ENCODE measurements at places on chromosomes 13 and 19.

GRCh38 chr19:40147693-40148347 lies 43.4 kb upstream of the MAP3K10 start:
- DNase-seq = no peak

- no peak for DNase-seq
Measured at GRCh38 chr13:94914895-94915294, 202.6 kb upstream of the SOX21 start.

DNA sequence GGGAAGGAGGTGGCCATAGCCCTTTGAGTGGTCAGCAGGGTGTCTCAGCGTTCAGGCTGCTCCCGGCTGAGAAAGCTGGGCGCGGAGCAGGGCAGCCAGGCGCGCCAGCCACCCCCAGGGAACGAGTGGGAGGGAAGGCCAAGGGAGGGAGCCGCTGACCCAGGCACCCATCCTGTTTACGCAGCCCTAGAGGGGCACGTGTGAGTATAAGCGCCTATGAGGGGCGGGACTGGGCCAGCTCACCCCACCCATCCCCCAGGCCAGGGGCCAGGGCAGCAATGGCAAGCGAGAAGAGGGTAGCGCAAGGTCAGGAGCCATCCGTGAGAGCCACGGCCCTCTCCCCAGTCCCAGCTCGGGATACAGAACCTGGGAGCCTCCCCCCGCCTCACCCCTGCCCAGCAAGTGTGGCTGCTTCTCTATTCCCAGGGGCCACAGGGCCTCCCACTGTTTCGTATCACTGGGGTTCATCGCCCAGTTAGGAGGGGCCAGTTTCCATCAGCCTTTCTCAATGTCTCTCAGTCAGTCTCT lies 897 bp upstream of the DMKN start:
- DNase-seq = no peak

DNA sequence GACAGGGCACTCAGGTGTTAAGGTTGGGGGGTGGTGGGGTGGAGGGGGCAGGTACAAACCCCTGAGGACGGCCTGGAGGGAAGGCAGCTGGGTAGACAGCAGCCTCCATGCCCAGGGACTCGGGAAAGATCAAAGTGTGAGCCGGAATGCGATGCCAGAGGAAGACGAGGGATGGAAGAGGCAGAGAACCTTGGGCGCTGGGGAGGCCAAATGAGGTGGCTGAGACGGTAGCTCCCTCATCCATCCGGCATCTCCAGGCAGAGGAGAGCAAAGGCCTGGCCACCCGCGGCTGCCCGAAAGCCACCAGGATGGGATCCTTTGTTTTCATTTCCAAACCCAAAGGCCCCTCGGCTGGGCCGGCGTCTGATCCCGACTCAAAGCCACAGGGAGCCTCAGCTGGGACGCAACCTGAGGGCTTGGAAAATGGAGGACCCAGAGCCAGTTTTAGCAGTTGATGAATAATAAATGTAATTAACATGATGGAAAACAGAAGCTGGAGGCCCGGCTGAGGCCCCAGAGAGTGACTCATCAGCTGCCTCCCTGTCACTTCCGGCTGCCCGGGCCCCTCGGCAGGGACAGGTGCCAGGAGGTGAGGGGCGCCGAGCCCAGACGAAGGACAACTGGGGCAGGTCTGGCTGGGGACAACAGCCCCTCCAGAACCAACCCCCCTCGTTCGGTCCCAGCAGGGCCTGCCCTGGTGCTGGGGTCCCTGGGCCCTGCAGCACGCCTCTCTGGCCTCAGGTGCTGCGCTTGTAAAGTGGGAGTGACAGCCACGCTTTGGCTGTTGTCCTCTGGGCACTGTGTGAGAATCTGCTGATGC lies 61.6 kb downstream of the CEBPG start:
- DNase-seq = no peak

DNA sequence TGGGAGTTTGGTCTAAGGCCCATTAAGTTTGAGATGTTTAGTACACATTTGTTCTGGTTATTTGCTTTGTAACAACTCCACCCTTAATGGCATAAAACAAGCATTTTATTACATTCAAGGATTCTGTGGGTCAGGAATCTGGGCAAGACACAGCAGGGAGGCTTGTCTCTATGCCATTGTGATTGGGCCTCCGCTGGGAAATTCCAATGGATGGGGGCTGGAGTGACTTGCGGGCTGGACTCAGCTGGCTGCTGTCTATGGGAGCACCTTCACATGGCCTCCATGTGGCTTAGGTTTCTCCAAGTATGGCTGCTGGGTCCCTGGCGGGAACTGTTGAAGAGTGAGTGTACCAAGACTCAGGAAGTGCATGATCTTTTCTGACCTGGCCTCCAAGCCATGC lies 159.0 kb downstream of the PAN3 start:
- no peak for DNase-seq

DNA sequence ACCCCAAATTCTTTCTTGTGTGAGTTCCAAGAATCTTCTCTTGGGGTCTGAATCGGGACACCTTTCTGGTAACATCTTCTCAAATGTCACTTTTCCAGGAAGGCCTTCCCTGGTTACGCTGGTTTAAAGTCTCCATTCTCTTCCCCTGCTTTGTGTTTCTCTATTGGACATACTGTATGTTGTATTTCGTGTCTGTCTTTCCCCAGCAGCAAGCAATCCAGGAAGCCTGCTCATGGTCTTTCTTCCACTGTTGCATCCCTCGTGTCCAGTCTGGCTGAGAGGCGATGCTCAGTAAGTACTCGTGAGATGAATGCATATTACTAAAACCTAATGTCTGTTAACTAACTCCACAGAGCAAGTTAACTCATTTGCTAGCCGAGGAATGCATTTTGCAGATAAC lies 43.7 kb downstream of the RFXAP start:
- DNase-seq = no peak

DNA sequence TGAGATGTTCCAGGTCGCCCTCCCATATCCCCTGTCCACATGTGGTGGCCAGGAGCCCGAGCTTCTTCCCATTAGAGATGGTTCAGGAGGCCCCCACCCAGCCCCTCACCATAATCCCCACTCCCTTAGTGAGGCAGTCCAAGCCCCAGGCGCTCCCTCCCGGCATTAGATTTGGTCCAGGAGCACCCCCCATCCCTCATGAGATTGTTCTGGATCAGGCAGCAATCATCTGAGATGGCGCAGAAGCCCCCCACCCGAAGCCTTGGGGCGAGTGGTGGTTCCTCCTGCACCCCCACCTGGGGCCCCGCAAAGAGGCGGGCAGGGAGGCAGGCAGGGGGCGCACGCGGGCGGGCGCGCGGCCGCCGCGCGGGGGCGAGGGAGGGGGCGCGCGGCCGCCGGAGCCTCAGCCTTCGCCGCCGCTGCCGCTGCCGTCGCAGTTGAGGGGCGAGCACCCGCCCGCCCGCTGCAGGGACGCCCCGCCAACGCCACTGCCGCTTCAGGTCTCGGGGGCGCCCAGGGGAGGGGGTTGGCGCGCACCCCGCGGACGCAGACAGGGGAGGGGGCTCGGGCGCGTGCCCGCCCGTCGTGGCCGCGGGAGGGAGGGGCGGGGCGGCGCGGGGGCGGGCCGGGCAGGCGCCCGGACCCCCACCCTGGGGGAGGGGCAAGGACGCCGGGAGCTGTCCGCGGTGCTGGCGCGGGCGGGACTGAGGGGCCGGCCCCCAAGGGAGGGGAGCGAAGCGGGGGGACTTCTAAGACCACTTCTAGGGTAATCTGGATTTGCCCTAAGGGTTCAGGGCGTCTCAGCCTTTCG lies 46.4 kb upstream of the SHKBP1 start:
- no peak for DNase-seq

GRCh38 chr13:41587490-41587889 lies 130.1 kb downstream of the RGCC start:
- no peak for DNase-seq

DNA sequence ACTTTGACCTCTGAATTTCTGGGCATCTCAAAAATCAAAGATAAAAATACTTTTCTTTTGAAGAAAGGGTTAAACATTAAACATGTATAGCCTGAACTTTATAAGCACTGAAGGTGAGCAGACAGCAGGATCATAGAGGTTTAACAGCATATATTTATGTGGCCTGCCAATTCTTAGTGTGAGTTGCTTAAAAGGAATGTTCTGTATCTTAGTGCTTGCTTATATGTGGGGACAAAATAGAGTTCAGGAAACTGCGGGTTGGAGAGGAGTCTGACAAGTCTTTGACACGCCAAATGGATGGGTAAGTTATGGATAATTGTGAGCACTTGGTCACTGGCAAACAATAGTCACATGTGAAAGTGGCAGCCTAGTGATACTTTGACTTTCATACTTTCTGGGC lies 1419.4 kb upstream of the SPRY2 start:
- DNase-seq = no peak

DNA sequence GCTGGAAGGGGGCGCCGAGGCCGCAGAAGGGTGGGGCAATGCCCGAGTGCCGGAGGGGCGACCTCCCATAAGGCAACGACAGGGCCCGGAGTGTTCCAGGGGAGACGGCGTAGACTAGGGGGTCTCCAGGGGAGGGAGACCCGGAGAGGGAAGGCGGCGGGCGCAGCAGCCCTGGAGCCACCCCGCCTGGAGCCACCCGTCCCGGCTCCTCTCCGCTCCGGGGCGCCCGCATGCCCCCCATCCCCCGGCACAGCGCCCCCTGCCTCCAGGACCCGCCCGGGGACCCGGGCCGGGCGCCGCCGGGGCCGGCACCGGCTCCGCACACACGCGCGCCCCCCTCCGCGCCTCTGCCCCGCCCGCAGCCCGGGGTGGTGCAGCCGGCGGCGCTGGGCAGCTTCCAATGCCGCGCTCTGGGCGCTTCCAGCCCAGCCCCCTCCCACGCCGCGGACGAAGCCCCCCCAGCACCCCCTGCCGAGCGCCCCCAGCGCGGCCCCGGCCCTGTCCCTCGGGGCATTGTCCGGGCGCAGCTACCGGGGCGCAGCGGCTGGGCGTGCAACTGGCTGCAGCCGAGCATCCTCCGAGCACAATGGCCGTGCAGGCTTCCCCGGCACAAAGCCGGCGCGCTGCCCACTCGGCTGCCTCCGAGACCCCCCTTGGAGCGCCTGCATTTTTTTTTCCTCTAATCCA lies 519 bp downstream of the PTPRS start:
- no peak for DNase-seq

DNA sequence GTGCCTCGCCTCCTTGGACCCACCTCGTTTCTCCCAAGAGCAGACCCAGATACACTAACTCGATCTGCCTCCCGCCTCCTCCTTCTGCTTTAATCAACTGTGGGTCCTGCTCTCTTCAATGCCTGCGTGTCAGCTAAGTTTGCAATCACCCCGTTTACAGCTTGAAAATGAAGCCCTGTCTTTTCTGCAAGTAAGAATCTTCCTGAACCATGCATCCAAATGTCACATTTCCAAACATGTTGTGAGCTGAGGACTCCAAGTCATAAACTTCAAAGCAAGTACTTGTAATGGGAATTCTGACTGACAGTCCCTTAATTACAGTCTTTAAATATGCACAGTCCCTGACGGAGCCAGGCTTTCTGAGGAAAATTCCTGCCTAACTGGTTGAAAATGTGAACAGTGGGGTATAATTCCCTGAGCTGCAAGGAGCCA lies 154.9 kb upstream of the UQCRFS1 start:
- no peak for DNase-seq

DNA sequence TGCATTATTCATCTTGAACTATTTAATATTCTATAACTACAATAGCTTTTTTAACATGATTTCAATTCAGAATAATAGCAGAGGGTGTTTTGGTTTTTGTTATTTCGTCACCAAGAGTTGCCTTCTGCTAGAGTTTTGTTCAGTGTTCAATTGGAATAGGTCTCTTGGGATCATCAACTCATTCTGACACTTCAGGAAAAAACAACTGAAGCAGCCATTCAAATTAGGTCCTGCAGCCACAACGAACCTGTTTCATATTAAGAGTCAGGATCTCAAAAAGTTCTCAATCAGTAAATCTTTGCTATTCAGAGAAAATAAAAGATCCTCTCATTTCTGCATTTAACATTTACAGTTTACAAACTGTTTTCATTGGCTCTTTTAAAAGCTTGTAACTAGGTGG lies 2.4 kb upstream of the CHAMP1 start:
- no peak for DNase-seq

GRCh38 chr19:4393947-4394590 lies 6.3 kb downstream of the SH3GL1 start:
- DNase-seq = no peak

GRCh38 chr13:90623318-90624011 lies 724.0 kb upstream of the MIR17HG start:
- DNase-seq = no peak

DNA sequence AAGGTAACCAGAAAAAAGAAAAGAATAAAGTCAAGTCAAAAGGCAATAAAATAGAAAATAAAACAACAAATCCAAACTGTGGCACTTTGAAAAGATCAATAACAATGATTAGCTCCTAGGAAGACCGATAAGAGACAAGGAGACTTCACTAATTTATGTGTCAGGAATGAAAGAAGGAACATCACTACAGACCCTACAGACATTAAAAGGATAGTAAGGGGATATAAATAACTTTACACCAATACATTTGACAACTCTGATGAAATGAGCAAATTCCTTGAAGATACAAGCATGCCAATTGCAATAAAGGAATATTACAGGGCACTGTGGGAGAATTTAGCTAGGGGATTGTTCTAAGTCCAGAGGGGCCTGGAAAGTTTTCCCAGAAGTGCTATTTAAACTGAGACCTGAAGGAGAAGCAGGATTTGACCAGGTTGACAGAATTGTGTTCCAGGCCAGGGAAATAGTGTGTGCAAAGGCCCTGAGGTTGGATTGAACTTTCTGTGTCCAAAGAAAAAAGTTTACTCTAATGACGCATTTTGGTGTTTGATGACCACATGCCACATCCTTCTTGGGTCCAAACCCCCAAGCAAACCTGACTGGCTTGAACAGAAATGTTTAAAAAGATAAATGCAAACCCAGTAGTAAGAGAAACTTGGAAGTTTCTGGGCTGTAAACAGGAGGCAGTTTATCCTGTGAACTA lies 1.6 kb upstream of the C19orf38 start:
- DNase-seq = no peak

GRCh38 chr19:48418317-48419064 lies 25.0 kb downstream of the GRIN2D start:
- no peak for DNase-seq

- no peak for DNase-seq
Measured at GRCh38 chr19:52227196-52227940, 37.5 kb downstream of the PPP2R1A start.
